ENCODE measurements at places on chromosomes 4 and X.
A peak's percentile ranks its signal among the peaks of the same experiment; 100 is the strongest.

DNA sequence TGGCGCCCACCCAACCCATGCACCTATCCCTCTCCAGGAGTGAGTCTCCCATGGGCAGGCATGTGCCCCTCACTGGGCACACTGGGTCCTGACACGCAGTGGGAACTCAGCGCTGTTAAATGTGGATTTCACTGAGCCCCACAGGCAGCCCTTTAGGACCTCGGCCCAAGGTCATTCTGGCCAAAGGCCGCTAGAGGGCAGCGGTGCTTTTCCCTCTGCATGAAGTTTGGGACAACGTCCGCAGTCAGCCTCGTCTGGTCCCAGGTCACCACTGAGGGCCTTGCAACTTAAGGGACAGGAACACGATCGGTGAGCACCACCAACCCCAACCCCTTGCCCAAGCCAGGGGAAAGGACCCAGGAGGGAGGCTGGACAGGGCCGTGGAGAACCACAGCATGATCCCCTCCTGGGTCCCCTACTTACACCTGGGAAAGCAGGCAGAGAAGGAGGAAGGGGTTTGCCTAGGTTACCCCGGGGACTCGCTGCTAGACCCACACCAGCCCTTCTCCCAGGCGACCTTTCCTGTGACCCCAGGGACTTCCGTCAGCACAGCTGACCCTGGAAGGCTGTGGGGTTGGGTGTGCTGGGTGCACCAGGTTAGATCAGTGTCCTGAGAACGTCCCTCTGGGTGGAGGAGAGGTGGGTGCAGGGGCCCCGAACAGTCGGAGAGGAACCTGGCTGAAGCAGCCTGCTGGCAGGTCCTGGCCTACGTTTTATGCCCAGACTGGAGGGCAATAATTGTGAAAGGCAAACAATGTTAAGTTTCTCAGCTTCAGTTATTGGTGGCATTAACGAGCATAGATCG lies 24.0 kb downstream of the CYTL1 start:
- no peak for DNase-seq

- DNase-seq = no peak
Observed at GRCh38 chr4:68717999-68718398, 47.5 kb upstream of the UGT2B15 start.

DNA sequence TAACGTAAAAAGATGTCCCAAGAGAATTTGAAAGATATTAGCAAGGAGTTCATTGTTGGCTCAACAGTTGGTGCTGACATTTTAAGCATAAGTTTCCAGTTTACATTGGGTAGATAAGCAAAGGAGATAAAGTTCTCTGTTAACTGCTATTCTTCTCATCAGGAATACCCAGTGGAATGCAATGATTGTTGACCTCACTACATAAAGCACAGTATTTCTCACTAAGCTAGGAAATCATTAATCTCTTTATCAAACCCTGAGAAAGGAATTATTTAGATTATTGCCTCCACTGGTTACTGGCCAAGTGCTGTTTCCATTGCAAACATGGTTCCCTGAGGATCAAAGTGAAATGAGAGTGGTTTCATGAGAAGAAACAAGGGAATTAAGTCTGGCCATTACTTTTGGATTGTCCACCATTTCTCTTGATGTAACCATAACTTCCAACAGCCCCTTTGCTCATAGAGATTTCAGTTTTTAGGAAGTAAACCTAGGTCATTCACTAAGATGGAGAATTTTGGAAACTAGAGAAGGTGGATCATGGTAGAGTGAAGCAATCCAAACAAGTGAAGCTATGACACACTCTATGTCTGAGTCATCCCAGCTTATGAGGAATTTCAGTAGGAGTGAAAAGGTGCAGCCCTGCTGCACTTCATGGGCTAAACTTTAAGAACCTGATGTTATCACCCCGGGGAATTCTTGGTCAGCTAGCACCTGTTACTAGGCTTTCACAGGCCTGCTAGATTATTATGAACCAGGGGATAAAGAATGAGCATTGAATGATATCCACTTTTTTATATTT lies 163.4 kb downstream of the AREG start:
- DNase-seq = no peak

DNA sequence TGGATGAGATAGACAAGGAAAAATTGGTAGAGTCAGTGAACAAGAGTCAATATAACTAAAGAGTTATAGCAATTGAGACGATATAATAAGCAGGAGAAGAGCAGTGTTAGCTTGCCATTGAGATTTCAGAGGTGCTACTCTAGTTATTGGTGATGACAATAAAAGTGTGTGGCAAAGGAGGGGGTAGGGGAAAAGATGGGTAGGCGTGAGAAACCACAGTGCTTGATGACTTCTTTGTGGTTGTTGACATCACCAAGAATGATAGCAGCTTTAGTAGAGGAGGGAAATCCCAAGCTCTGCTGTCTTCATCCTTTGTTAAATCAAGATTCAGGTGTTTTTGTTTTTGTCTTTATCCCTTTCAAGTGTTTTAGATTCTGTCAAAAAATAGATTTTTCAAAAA lies 179.9 kb upstream of the PPP3CA start:
- DNase-seq = no peak

DNA sequence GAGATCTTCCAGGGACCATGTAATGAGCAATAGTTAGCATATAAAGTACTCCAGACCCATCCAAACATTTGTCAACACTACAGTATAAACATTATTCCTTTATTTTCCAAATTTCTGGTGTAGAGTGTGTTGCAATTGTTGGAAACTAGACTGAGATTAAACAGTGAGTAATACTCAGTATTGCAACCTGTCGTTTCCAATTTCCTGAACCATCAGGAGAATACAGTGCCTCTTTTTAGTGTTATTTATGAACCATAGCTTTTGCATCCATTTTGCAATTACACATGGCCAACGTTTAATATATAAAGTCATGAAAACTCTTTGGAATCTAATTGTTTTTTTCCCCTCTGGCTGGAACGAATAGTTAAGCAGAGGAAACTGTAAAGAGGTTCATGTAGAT lies 58.3 kb upstream of the DHRSX start:
- DNase-seq = no peak

GRCh38 chr4:121233982-121234381 lies 69.9 kb upstream of the TNIP3 start:
- DNase-seq = no peak

- no peak for DNase-seq
Observed at GRCh38 chr4:54050214-54050904, 14.0 kb downstream of the CHIC2 start.

- DNase-seq = no peak
Observed at GRCh38 chr4:89029591-89029990, 27.4 kb downstream of the FAM13A start.

DNA sequence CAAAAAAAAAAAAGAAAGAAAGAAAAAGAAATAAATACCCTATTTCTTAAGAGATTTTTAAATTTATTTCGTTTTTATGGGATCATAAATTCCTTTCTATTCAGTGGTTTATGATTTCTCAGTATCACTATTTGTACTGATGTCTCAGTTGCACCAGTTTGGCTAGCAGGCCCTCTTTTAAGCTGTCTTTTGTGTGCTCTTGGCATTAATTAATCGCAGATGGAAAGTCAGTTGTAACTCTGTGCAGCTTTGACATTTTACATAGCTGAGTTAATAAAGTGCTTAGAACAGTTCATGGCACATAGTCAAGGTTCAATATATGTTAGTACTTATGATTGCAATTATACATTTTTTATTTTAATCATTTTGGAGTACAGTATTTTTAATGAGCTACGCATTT lies 123.7 kb upstream of the NUDT6 start:
- no peak for DNase-seq

GRCh38 chr4:8370835-8371595 lies 69.5 kb downstream of the ACOX3 start:
- no peak for DNase-seq

DNA sequence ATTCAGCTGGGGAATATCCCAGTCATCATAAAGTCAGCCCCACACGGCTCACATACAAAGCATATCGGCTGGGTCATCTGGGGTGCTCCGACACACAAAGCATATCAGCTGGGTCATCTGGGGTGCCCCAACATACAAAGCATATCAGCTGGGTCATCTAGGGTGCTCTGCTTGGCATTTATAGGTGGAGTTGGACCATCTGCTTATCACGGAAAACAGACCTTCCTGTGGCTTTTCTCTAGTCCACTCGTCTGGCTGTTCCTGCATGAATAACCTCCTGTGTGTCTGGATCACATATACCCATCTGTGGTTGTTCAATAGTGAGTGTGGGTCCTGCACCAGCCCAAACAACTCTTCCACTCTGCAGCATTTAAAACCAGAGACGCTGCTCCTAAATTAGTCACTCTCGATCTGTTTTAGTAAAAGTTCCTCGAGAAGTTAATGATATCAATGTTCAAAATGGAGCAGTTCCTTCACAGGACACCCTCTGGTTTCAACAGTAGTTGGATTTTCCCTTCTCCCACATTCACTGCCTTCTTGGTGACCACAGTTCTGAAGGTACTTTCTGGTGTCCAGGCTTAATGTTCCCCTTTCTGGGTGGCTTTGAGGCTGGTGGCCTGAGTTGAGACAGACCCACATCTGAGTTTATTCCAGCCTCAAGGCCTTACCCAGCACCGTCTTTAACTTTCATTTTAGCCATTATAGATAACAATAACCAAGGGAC lies 70.0 kb upstream of the FRG1 start:
- DNase-seq = no peak

- DNase-seq = no peak
Observed at GRCh38 chr4:173866322-173867026, 336.4 kb upstream of the HAND2 start.

DNA sequence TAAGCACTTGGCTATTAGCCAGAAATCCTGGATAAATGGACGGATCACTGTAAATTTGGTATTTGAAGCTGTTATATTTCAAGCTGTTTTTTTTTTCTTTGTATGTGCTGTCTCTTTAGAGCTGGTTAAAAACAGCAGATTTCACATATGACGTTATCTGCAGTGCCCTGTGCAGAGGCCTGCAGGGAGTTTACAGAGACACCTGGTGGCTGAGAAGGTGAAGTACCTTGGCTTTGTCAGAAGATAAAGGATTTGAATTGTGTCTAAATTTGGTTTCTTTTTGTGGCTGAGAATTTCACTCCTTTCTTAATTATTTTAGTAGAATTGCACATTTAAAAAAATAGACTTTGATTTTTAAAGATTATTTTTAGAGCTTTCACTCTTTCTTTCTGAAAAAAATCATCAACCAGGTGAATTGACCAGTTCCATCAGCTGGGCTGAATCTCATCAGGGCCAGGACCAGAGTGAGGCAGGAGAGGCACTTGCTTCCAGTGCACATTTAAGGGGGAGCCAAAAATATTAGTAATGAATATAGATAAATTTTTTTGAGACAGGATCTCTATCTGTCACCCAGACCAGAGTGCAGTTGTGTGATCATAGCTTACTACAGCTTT lies 9.6 kb upstream of the CHRNA9 start:
- peak; percentile 52 for DNase-seq

DNA sequence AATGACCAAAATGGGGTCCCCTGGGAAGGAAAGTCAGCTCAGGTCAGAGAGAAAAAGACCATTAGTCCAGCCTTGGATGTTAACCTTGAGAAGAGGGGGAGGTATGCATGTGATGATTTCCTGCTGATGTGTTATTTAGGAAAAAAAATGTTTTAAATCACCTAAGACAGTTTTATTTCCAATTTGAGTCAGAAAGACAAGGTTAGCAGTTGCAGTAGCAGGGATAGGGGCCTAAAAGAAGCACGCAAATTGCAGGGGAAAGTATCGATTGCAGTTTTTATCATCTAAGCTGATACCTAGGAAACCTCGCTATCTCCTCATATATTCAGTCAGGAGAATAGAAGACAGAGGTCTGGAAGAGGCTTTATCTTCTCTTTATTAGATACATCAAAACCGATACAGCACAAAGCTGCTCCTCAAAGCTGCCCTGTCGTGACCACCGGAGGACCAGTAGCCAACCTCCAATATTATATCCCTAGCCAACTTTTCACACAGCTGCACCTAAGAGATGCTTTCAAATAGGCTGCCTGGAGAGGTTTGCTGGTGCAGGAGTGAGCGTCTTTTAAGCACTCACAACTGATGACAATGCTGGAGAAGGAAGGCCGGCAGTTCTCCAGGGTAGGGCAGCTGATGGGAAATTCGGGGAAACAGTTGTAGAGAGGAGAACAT lies 289.4 kb downstream of the INPP4B start:
- no peak for DNase-seq

DNA sequence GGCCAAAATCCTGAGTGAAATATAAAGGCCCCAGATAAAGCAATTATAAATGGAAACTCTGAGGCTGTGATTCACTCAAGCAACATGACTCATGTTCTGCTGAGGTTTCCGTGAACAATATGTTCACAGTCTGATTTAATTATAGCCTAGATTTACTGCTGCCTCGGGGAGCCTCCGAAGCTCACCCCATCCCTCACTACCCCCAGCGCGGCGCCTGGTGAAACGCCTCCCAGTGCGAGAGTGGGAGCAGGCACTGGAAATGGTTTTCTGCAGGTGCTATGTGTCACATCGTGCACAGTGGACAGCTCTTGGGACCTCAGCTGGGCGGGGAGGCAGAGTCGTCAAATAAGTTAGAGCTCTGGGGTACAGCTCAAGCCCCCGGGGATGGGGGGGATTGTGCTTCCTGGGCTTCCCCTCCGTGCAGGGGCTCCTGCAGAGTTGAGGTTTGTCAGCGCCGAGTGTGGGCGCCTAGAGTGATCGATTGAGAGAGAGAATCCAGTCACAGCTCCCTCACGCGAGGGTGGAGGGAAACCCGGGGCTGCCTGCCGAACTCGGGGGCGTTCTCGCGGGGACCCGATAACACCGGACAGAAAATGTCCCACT lies 110.6 kb downstream of the PHKA2 start:
- no peak for DNase-seq

DNA sequence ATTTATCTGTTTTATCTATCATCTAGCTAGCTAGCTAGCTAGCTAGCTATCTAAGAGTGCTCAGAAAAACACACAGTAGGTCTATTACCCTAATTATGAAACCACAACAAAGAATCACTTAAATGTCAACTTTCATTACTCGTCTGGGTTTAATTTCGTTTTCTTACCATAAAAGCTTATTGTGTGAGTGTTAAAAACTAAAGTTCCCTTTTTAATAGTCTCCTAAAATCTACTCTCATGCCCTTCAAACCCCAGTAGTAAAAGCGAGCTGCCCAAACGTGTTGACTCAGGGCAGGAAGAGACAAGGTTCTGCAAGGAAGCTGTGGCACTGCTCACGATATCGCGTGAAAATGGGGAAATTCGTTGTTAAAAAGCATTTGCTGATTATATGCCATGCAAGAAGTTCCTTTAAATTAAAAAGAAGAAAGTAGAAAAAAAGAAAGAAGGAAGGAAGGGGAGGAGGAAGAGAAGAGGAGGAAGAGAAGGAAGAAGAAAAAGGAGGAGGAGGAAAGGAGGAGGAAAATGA lies 595 bp downstream of the MBNL3 start:
- peak; percentile 28 for DNase-seq

GRCh38 chr4:174496631-174497432 lies 25.5 kb downstream of the HPGD start:
- DNase-seq = no peak
